Activated naive CD4-positive, alpha-beta T cell treated with anti-CD3 and anti-CD28 coated beads, Interleukin-2, amount 50 U/mL, for 72 hours (primary cell): ENCODE measurements at places on chromosomes 6 and 20. TPM values are rescaled to one million over a fixed set of nuclear protein-coding genes. Genes with fewer than 3 reads are reported as not detected.

Gene MDN1
- total RNA-seq = 57.5 TPM

DNA sequence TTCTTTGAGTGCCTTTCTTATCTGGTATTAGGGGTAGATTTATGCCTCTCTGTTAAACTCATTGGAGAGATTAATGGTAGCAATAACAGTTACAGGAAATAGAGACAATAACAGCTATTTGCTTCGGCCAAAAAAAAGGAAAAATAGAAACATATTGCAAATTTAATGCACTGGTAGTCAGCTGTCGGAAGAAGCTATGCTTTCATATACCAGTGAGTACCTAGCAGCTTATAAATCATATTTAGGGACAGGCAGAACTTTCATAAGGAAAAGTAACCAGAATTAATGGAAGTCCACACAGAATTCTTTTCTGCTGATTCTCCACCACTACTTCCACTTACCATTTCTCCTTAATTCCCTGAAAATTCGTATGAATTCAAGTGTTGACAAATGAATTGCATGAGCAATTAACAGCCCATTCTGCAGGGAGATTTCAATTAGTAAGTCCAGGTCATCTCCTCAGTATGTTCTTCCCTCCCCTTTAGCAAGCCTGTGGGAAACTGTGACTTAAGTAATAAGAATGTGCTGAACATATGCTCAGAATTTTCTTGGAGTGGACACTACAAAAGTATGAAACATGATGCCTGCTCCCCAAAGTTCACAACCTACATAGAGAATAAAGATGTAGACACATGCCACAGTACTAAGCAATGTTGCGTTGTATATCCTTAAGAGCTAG, 196.7 kb upstream of the KCNQ5 start:
- DNase-seq = no peak

DNA sequence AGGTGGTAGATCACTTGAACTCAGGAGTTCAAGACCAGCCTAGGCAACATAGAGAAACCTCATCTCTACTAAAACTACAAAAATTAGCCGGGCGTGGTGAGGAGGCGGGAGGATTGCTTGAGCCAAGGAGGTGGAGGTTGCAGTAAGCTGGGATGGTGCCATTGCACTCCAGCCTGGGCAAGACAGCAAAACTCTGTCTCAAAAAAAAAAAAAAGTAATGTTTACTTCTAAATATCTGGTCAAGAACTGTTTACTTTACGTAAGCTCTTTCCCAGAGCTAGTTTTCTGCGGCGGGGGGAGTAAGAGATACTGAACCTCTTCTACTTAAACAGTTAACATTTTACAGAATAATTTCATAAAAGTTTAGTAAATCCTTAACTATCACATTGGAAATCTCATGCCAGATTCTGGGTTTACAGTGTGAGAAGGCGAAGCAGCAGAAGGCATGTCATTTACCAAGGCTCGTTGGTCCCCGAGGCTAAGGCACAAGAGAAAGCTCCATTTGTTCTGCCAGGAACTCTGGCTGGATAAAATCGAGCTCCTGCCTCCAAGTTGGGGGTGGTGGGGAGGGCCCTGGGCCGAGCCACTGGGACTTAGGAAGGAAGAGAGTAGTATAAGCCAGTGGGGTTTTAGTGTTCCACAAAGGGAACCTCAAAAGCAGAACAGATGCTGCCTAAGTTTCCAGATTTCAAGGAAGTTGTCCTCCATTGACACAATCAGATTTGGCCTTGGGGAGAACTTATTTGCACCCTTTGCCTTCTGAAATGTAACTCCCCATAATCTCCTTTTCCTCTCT, 41.7 kb downstream of the ARFGEF2 start:
- no peak for DNase-seq

Gene PLAGL1
- 11.0 TPM for total RNA-seq

Gene TTK
- total RNA-seq = 32.6 TPM

- DNase-seq = no peak
Observed at GRCh38 chr6:13249817-13250216, 78.5 kb downstream of the TBC1D7 start.

Gene COL9A1
- total RNA-seq = not detected

- no peak for DNase-seq
Observed at GRCh38 chr6:105072798-105073199, 107.0 kb downstream of the POPDC3 start.

GRCh38 chr6:18058429-18058828, 64.0 kb downstream of the NHLRC1 start:
- no peak for DNase-seq

- no peak for DNase-seq
Observed at GRCh38 chr6:100105138-100105537, 111.1 kb upstream of the MCHR2 start.

GRCh38 chr20:50194422-50194830, 3.8 kb downstream of the CEBPB start:
- DNase-seq = no peak
